ENCODE measurements at places on chromosomes 3 and 15.

- no peak for DNase-seq
Measured at GRCh38 chr3:100106531-100107141, 7.7 kb downstream of the FILIP1L start.

- no peak for DNase-seq
Measured at GRCh38 chr3:146390006-146390772, 79.2 kb downstream of the PLSCR2 start.

DNA sequence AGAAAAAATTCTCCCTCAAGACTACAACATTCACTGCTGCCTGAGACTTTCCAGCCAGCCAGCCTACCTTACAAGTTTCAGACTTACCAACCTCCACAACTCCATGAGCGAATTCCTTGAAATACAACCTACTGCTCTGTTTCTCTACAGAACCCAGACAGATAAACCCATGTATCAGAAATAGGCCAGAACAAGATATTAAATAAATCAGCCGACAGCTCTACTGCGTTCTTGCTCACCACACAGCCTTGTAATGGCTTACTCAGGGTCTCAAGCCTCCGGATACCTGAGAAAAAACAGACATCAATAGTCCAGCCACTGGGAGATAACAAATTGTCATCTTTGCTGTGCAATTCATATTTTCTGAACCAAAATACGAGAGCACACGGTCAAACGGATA is 43.6 kb upstream of the LIPC start:
- no peak for DNase-seq

DNA sequence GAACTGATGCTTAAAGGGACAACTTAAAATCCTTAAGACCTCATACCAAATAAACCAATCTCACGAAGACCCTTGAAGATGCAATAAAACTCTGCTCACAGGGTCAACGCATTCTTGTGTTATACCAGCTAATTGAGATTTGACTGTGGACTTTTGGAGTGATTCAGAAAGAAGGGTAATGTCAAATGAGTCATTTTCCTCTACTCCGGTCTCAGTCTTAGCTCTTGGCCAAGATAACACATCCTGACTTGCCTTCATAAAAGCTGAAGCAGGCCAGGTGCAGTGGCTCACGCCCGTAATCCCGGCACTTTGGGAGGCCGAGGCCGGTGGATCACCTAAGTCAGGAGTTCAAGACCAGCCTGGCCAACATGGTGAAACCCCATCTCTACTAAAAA is 3.8 kb downstream of the PKM start:
- DNase-seq = peak; percentile 17

DNA sequence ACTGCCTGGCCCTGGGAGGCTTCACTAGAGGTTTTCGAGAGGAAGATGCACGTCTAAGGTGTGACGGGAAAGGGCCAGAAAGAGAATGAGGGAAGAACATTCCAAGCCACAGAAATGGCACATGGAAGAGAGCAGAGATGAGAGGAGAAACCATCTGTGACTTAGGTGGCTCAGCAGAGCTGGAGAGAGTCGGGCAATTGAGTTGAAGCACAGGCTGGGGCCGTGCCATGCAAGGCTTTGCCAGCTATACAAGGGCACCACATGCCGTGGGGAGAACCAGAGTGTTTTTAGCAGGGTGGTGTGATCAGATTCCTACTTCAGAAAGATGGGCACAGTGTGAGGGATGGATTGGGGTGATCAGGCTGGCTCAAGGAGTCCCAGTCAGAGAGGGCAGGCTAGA is 126.1 kb downstream of the VGLL4 start:
- DNase-seq = no peak

DNA sequence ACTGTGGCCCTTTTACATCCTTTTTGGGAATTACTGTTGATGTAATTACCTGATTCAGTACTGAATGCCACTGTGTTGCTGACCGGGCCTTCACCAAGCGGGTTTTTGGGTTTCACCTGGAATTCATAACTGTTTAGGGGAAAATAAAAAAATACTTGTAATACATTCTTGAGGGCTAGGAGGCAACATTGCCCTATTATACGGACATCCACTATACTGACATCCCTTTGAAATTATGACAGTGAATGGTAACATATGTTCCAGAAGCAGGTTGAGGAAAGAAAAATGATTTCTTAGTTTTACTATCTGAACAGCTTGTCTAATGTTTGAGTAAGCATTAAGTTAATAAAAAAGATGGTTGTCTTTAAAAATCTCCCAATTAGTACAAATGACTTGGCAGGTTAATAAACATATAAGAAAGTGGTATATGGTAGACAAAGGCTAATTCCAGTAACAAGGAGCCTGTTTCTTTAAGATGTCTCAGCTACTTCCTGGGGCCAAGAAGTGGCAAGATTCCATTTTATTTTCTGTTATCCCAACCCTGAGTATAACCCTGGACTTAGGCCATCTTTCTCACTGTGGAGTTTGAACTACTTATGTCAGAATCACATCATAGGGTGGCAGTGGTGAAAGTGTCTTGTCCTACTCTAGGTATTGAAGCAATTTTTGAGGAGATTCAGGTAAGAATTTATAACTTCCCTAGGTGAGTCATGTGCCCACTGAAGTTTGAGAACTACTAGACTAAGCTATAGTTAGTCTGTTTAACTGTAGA is 45.5 kb downstream of the TFG start:
- DNase-seq = no peak

- DNase-seq = no peak
Measured at GRCh38 chr15:58923696-58924300, 9.7 kb downstream of the SLTM start.

DNA sequence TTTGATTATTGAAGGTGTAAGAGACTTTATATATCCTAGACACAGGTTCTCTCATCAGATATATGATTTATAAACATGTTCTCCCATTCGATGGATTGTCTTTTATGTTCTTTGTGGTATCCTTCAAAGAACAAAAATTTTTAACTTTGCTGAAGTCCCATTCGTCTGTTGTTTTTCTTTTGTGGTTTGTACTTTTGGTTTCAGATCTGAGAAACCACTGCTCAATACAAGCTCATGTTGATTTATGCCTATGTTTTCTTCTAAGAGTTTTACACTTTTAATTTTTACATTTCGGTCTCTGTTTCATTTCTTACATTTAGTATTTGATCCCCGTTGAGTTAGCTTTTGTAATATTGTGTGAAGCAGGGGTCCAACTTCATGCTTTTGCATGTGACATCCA is 103.3 kb upstream of the SPRED1 start:
- no peak for DNase-seq

DNA sequence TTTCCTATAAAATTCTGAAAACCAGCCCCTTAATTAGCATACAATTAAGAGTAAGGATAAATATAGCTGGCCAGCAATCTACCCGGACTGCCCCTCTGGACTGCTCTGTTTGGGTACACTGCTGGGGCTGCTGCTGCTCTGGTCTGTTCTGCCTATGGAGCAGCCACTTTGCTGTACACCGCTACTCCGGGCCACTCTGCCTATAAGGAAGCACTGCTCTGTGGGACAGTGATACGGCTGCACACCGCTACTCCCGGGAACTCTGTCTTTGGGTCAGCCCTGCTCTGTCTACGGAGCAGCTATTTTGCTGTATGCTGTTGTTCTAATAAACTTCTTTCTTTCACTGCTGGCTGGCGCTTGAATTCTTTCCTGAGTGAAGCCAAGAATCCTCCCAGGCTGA is 316.5 kb upstream of the PLSCR5 start:
- no peak for DNase-seq

GRCh38 chr3:46960835-46961234 is 15.7 kb downstream of the CCDC12 start:
- no peak for DNase-seq

All from CD4-positive, alpha-beta T cell treated with Interleukin-1 beta for 1 hour (primary cell).